Naive thymus-derived CD8-positive, alpha-beta T cell (primary cell): ENCODE measurements at places on chromosomes 1 and 21.
A peak's percentile ranks its signal among the peaks of the same experiment; 100 is the strongest.

- no peak overlapping the region for H3K4me3 ChIP-seq
- DNase-seq: no peak
- H3K4me1 ChIP-seq: no peaks in the 10 kb centered on the region
- no peaks in the 10 kb centered on the region for H3K36me3 ChIP-seq
- no peaks in the 10 kb centered on the region for H3K27me3 ChIP-seq
Measured at GRCh38 chr1:63112155-63112900, 210.0 kb upstream of the FOXD3 start.

GRCh38 chr1:176885751-176886150, 278.8 kb downstream of the ASTN1 start:
- H3K36me3 ChIP-seq: no peaks in the 10 kb centered on the region
- no peak for DNase-seq
- H3K27me3 ChIP-seq: peaks cover 6% of the 10 kb centered on the region
- no peak overlapping the region for H3K4me3 ChIP-seq
- H3K27ac ChIP-seq: no peak overlapping the region

- H3K4me3 ChIP-seq: no peak overlapping the region
- H3K27me3 ChIP-seq: no peaks in the 10 kb centered on the region
- H3K36me3 ChIP-seq: no peaks in the 10 kb centered on the region
- no peak overlapping the region for H3K27ac ChIP-seq
- no peak for DNase-seq
Measured at GRCh38 chr21:18722193-18722592, 318.6 kb upstream of the TMPRSS15 start.

- H3K36me3 ChIP-seq: no peaks in the 10 kb centered on the region
- H3K4me1 ChIP-seq: peaks cover 36% of the 10 kb centered on the region
- peak overlapping the region; percentile 79 for H3K27ac ChIP-seq
- DNase-seq: peak; percentile 65
- no peak overlapping the region for H3K4me3 ChIP-seq
Measured at GRCh38 chr1:172429331-172430127, 9.0 kb downstream of the C1orf105 start.

DNA sequence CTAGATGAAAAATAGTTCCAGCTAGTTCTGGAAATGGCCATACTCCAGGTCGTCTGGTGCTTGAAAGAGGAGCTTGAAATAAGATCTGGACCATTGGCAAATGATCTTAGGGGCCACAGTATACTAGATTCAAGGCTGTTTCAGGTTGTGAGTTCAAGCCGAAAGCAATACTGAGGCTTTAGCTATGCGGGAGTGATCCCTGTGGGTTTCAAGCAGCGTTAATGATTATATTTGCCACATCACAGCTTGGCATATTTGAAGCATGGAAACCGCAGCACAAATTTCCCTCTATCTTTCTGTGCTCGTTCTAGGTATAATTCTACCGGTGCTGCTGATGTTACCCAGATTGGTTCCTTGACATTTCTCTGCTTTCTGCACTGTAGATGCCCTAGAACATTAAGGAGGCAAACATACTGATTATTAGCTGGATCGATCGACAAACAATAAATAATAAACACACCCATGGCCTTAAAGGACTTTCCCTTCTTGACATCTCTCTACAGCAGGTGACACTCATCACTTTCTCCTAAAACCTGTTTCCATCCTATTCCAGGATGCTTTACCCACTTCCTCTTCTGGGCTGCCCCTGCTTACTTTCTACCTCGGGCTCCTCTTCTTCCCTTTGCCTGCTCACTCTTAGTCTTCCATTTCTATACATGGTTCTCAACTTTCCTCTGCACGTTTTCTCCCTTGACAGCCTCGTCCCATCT, 40.6 kb upstream of the LYST start:
- no peak for DNase-seq
- H3K27ac ChIP-seq: no peak overlapping the region
- no peak overlapping the region for H3K4me3 ChIP-seq
- H3K27me3 ChIP-seq: no peaks in the 10 kb centered on the region
- H3K36me3 ChIP-seq: no peaks in the 10 kb centered on the region
- H3K4me1 ChIP-seq: no peaks in the 10 kb centered on the region

- peaks cover 62% of the 10 kb centered on the region for H3K4me1 ChIP-seq
- no peak overlapping the region for H3K4me3 ChIP-seq
- no peaks in the 10 kb centered on the region for H3K27me3 ChIP-seq
- DNase-seq: no peak
Measured at GRCh38 chr1:229619614-229620013, 6.3 kb downstream of the TAF5L start.

DNA sequence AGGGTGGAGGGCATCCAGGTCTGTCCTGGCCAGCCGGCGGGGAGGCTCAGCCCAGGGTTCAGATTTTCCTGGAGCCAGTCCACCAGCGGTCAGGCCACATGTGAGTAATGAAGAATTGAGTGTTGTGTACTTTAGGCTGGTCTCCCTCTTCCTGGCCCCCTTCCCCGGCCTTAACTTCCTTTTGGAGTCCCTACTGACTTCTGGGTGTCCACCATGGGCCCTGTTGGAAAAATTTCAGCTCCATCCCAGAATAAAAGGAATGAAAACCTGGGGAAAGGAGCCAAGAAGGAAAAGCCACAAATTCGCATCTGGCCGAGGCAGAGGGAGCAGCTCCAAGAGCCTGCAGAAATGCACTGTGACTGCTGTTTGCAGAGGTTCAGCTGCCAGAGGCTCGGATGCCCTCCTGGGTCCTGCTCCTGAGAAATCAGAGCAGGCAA, 35.5 kb upstream of the HHAT start:
- peaks cover 26% of the 10 kb centered on the region for H3K27me3 ChIP-seq
- peaks cover 5% of the 10 kb centered on the region for H3K4me1 ChIP-seq
- H3K27ac ChIP-seq: no peak overlapping the region
- H3K36me3 ChIP-seq: no peaks in the 10 kb centered on the region
- DNase-seq: no peak

GRCh38 chr21:16821588-16821987, 691.3 kb upstream of the CXADR start:
- DNase-seq: no peak
- no peaks in the 10 kb centered on the region for H3K36me3 ChIP-seq
- H3K27me3 ChIP-seq: no peaks in the 10 kb centered on the region
- H3K4me3 ChIP-seq: no peak overlapping the region
- no peak overlapping the region for H3K27ac ChIP-seq
- H3K4me1 ChIP-seq: no peaks in the 10 kb centered on the region

GRCh38 chr1:63343922-63344321, 21.6 kb downstream of the FOXD3 start:
- H3K4me3 ChIP-seq: no peak overlapping the region
- no peak overlapping the region for H3K27ac ChIP-seq
- H3K4me1 ChIP-seq: no peaks in the 10 kb centered on the region

GRCh38 chr21:45421071-45421845, 16.3 kb downstream of the COL18A1 start:
- no peaks in the 10 kb centered on the region for H3K27me3 ChIP-seq
- H3K36me3 ChIP-seq: no peaks in the 10 kb centered on the region
- no peak overlapping the region for H3K27ac ChIP-seq
- no peak overlapping the region for H3K4me3 ChIP-seq

DNA sequence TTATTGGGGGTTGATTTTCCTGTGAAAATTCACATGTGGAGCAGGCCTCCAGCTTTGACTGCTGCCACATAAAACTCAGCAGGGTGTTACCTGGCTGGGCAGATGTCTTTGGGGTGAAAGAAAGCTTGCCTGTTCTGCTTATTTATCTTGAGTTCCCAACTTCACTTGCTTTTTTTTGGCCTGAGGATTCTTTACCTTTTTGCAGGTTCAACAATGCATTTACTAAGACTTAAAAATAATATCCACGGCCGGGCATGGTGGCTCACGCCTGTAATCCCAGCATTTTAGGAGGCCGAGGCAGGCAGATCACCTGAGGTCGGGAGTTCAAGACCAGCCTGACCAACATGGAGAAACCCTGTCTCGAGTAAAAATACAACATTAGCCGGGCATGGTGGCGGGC, 509.1 kb downstream of the KIF26B start:
- no peaks in the 10 kb centered on the region for H3K36me3 ChIP-seq
- no peak overlapping the region for H3K27ac ChIP-seq
- no peaks in the 10 kb centered on the region for H3K4me1 ChIP-seq

GRCh38 chr21:33543505-33544129, 779 bp downstream of the SON start:
- no peak for DNase-seq
- peak overlapping the region; percentile 98 for H3K4me3 ChIP-seq
- no peaks in the 10 kb centered on the region for H3K27me3 ChIP-seq
- peak overlapping the region; percentile 99 for H3K27ac ChIP-seq

DNA sequence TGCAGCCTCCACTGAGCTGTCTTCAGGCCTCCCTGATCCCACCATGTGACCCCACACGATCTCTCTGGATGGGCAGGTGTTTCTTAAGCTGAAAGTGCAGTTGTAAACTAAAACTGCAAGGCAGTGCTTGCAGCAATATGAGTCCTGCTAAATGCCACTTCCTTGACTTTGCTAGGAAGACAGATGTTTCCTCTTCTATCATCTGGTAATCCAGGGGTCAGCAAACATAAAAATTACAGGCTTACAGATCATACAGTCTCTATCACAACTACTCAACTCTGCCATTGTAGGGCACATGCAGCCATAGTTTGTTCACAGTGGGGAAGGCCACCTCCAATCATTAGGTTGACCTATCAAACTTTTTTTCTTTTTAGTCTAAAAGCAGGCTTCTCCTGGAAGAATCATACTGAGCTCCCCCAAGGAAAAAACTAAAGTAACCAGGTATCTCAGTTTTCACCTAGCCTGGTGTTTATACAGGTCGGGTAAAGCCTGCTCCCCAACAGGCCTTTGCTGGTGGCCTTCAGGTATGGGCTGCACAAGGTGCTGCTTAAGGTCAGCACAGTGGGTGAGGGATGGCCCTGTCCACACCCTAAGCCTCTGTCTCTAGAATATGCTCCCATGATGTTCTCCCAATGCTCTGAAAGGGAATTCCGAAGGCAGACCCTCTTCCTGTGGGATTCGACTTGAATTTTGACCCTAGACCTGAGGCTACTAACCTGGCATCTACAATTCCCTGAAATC, 10.8 kb downstream of the ABCA4 start:
- H3K27ac ChIP-seq: no peak overlapping the region
- H3K27me3 ChIP-seq: peaks cover 19% of the 10 kb centered on the region
- H3K36me3 ChIP-seq: no peaks in the 10 kb centered on the region
- H3K4me3 ChIP-seq: no peak overlapping the region
- peaks cover 2% of the 10 kb centered on the region for H3K4me1 ChIP-seq
- DNase-seq: no peak

GRCh38 chr1:57799490-57800115, 375.7 kb upstream of the DAB1 start:
- H3K27me3 ChIP-seq: no peaks in the 10 kb centered on the region
- H3K36me3 ChIP-seq: no peaks in the 10 kb centered on the region
- H3K27ac ChIP-seq: no peak overlapping the region
- no peaks in the 10 kb centered on the region for H3K4me1 ChIP-seq
- H3K4me3 ChIP-seq: no peak overlapping the region
- no peak for DNase-seq

DNA sequence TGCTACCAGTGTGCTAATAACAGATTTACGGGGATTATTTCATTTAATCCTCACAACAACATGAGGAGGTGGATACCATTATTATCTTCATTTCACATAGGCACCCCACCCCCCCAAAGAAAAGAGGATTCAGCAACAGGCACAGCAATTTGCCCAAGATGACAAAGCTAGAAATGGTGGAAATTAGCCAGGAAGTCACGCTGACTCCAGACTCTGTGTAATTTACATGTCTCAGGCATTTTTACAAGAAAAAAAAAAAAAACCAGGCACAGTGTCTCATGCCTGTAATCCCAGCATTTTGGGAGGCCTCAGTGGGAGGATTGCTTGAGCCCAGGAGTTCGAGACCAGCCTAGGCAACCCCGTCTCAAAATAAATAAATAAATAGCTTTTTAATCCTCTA, 37.5 kb upstream of the PRDM2 start:
- peaks cover 3% of the 10 kb centered on the region for H3K27me3 ChIP-seq
- H3K36me3 ChIP-seq: peaks cover 5% of the 10 kb centered on the region
- H3K4me1 ChIP-seq: peaks cover 4% of the 10 kb centered on the region
- no peak overlapping the region for H3K4me3 ChIP-seq
- no peak for DNase-seq
- no peak overlapping the region for H3K27ac ChIP-seq

GRCh38 chr1:57719274-57719673, 295.4 kb upstream of the DAB1 start:
- no peak overlapping the region for H3K27ac ChIP-seq
- peaks cover 2% of the 10 kb centered on the region for H3K27me3 ChIP-seq
- H3K4me3 ChIP-seq: no peak overlapping the region
- no peaks in the 10 kb centered on the region for H3K36me3 ChIP-seq

GRCh38 chr1:192880231-192880630, 71.4 kb downstream of the RGS2 start:
- H3K36me3 ChIP-seq: no peaks in the 10 kb centered on the region
- H3K27me3 ChIP-seq: no peaks in the 10 kb centered on the region
- H3K4me1 ChIP-seq: peaks cover 4% of the 10 kb centered on the region
- no peak overlapping the region for H3K4me3 ChIP-seq

- peaks cover 16% of the 10 kb centered on the region for H3K4me1 ChIP-seq
- H3K27me3 ChIP-seq: no peaks in the 10 kb centered on the region
- no peak for DNase-seq
- no peak overlapping the region for H3K4me3 ChIP-seq
Measured at GRCh38 chr1:26438041-26438440, 5.9 kb downstream of the DHDDS start.

DNA sequence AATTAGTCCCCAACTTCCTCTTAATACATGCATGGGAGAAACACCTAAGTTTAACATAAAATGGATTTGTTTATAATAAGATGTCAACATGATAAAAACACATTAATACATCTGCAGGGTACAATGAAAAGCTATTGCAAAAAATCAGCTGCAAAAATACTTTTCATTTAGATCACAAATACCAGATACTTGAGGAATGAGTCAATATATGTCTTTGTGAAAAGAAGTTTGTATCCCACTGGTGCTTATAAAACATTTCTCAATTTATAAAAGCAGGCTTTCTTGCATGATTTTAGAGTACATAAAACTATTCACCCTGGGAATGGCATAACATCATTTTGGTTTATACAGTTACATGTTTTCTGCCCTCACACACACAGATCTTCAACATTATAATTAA, 18.6 kb upstream of the PRKAA2 start:
- no peak for DNase-seq
- no peaks in the 10 kb centered on the region for H3K4me1 ChIP-seq

DNA sequence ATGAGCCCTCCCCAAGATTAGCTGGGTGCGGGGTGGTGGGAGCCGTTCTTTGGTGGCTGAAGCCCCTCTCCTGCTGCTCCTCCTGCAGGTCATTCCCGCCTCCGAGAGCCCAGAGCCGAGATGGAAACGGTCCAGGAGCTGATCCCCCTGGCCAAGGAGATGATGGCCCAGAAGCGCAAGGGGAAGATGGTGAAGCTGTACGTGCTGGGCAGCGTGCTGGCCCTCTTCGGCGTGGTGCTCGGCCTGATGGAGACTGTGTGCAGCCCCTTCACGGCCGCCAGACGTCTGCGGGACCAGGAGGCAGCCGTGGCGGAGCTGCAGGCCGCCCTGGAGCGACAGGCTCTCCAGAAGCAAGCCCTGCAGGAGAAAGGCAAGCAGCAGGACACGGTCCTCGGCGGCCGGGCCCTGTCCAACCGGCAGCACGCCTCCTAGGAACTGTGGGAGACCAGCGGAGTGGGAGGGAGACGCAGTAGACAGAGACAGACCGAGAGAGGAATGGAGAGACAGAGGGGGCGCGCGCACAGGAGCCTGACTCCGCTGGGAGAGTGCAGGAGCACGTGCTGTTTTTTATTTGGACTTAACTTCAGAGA, 448 bp downstream of the G0S2 start:
- H3K27me3 ChIP-seq: peaks cover 77% of the 10 kb centered on the region
- peak overlapping the region; percentile 67 for H3K4me3 ChIP-seq
- H3K4me1 ChIP-seq: peaks cover 42% of the 10 kb centered on the region
- DNase-seq: no peak
- H3K27ac ChIP-seq: no peak overlapping the region

- H3K4me3 ChIP-seq: no peak overlapping the region
- peaks cover 10% of the 10 kb centered on the region for H3K4me1 ChIP-seq
- no peak overlapping the region for H3K27ac ChIP-seq
Measured at GRCh38 chr21:45016031-45016405, 58.4 kb upstream of the ADARB1 start.
